ENCODE measurements at places on chromosomes 6 and 20.

DNA sequence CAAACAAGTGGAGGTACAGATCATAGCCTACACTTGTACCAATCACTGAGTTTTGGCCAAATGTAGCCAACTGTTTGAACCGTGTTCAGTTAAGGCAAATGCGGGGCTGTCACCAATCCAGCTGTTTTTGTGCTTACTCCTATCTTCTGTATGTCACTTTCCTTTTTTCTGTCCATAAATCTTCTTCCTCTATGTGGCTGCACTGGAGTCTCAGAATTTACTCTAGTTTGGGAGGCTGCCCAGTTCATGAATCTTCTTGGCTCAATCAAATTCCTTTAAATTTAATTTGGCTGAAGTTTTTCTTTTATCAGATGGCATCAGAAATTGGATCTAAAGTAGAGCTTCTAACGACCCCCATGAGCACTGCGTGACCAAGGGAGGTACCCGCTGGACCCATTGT lies 11.7 kb upstream of the STX7 start:
- DNase-seq, result no peak

GRCh38 chr6:8837343-8837742 lies 402.0 kb upstream of the SLC35B3 start:
- DNase-seq, result no peak

- no peak for DNase-seq
Measured at GRCh38 chr6:7434672-7435071, 45.1 kb downstream of the RIOK1 start.

GRCh38 chr6:88616380-88616779 lies 347.0 kb downstream of the RNGTT start:
- DNase-seq, result no peak

DNA sequence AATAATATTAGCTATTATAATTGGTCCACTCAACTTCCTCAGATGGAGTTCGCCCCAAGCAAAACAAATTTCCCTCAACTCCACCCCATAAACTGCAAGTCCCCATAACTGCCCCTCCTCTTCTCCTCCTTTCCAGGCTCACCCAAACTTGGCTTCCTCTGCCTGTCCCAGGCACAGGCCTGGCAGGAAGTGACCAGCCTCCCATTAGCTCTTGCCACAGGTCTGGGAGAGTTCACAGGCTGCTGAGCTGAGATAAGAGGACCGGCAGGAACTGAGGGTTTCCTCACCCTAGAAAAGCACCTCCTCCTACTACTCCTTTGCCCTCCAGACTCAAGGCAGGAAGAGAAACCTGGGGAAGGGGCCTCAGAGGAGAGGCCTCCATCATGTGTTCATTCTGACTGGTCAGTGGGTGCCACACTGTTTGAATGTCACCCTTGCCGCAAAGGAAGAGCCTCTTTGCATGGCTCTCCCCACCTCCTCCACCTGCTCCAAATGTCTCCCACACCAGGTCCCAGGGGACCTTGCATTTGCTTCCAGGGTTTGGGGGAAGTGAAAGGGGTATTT lies 24.5 kb upstream of the SMIM29 start:
- DNase-seq, result no peak

DNA sequence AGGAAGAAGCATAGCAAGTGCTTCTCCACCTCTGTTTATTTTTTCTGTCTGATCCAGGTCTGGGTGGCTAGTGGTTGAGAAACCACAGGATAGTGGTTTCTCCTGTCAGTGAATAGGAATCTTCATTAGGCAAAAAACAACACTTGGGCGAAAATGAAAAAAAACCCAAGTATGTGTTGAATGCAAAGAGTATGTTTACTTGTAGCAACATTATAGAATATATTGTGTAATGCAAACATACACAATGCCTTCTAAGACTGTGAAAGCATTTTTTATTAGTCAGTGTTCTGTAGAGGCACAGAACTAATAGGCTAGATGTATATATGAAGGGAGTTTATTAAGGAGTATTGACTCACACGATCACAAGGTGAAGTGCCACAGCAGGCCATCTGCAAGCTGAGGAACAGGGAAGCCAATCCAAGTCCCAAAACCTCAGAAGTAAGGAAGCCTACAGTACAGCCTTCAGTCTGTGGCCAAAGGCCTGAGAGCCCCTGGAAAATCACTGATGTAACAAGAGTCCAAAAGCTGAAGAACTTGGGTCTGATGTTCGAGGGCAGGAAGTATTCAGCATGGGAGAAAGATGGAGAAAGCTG lies 111.1 kb downstream of the UST start:
- no peak for DNase-seq

- DNase-seq, result no peak
Measured at GRCh38 chr20:3077618-3078134, 6.3 kb downstream of the OXT start.

DNA sequence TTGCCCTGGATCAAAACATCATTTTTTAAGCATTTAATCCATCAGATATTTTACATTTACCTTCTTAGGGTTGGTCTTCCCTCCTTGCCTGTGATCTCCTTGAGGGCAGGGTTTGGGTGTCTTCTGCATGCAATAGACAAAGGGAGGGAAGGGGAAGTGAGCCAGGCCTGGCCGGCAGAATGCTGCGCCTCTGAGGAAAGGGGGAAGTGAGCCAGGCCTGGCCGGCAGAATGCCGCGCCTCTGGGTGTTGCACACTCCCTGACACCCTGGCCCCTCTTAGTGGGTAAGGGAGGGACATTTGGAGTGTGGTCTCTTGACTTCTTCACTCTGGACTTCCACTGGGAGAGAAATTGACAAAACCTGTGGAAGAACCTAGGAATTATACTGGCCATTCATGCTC lies 12.4 kb downstream of the PSMF1 start:
- no peak for DNase-seq

- DNase-seq, result no peak
Measured at GRCh38 chr6:41373627-41373918, 38.2 kb downstream of the NCR2 start.

DNA sequence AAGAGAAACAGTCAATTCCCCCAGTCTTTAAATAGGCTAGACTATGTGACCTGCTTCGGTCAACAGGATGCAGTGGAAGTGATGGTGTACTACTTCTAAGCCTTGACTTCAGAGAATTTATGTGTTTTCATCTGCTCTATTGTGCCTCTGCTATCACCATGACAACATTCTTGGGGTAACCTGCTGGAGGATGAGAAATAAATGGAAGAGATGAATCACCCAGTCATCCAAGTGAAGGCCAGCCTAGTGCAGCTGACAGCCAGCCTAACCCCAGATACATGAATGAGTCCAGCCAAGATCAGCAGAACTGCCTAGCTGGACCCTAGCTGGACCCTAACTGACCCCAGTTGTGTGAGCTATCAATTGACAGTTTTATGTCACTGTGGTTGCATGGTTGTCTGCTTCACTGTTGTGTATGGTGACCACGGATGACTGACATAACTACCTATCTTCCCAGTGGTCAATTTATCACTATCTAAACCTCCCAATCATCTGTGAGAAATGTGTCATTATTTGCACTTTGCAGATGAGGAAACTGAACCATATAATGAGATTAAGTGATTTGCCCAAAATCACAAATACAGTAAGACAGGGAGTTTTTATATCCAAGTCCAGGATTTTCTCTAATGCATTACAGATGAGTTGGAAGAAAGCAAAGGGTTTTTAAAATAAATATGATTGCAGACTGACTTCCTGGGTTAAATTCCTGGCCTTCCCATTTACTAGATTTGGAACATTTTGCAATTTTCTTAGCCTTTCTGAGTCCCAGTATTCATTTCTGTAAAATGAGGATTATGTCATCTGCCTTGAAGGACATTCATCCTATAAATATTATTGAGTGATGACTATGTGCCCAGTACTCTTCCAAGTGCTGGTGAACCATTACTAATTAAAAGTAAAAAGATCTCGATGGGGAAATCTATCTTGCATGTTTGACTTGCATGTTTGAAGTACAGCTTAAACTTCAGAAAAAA lies 136.4 kb upstream of the PLCB4 start:
- no peak for DNase-seq

DNA sequence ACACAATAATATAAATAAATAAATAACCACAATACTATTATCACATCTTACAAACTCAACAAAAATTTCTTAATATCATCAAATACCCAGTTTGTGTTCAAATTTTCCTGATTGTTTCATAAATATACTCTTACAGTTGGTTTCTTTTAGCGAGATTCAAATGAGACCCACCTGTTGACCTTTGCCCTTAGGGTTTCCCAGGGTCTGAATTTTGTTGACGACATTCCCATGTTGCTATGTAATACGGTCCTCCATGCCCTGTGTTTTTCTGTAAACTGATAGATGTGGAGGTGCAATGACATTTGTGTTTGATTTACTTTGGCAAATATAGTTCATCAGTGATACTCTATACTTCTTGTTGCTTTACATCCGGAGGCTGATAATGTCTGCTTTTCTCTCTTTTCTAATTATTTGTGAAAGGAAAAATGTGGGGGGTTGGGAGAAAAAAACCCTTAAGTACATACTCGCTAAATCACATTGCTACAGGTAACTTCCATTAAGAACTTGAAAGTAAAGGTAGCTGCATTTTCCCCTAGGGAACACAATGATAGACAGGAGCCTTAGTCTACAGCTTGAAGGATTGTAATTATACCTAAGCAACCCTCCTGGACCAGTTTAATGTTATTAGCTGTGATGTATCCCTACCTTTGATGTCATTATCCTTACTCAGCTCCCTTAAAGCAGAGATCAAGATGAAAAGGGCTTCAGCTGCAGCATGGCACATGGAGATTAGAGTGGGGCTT lies 6.6 kb downstream of the MOG start:
- DNase-seq, result no peak

- no peak for DNase-seq
Measured at GRCh38 chr6:39444479-39445019, 122.0 kb upstream of the KCNK16 start.

DNA sequence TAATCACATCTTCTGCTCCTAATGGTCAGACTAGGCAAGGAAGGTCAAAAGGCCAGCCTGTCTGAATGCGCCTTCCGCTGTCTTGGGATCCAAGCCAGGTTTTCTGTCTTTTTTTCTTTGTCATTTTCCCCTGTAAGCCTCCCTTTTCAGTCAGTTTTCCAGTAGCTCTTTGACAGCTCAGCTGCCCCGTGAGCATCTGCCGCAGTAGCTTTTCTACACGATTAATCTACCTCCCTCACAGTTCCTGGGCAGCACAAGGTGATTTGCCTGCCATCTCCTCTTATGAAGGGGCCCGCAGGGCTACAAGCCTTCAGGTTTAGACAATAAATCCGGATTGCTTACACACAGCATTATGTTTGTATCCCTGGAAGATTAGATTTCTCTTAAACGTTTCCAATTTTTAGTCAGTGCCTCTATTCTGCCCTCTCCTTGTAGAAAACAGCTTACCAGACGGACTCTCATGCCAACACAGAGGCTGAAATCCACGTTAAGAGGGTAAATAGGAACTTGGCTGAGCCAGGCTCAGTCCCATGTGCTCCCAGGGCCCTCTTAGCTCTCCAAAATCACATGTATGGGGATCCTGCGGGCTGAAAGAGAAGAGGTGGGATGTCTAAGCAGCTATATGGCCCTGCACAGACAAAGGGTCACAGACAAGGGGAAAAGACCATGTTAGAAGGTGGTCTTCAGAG lies 77.2 kb downstream of the LY86 start:
- DNase-seq, result no peak

DNA sequence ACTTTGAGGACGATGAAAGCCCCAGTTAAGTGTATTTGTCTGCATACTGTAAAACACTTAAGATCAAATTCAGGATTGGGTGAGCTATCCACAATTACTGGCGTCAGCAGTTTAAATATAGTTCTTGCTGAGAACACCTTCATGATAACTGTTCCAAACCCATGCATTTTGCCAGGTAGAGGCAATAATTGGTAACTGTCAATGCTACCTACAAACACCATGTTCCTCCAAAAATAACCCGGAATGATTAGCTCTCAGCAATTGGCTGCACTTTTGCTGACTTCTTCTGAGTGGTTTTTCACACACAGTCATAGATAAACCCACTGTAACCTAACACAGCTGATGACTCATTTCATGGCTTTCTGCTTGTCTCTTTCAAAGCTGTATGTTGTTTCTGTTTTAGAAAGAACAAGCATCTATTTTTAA lies 1358.6 kb upstream of the GJE1 start:
- no peak for DNase-seq

DNA sequence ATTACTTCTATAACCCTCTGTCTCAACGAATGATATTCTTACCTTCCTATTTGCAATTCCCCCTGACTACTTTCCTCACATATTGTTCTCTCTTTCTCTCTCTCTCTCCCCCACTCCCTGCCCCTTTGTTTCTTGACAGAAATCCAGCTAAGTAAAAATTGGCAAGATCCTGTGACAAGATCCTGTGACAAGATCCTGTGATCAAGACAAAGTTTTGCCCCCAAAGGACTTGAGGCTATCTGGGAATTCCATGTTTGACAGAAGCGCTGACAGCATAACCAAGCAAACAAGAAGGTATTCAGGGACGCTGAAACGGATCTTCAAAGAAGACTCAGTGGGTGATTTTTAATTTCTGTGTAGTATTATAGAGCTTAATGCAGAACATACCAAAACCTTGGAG lies 5.5 kb upstream of the HBS1L start:
- DNase-seq, result no peak

GRCh38 chr6:157017861-157018260 lies 240.7 kb downstream of the ARID1B start:
- no peak for DNase-seq

DNA sequence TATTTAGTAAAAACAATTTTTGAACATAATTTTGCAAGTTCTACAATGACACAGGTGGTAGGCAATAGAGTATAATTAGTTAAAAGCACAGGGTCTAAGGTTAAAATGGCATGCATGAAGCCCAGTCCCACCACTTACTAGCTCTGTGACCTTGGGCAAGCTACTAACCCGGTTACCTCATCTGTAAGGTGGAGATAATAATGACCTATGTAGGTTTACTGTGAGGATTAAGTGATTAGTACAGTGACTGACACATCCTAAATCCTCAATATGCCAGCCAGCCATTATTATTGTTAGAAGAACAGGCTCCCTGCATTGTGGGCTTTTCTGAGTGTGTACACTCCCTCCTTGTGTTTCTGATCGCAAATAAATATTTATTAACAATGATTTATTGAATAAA lies 26.2 kb downstream of the ATXN1 start:
- no peak for DNase-seq

DNA sequence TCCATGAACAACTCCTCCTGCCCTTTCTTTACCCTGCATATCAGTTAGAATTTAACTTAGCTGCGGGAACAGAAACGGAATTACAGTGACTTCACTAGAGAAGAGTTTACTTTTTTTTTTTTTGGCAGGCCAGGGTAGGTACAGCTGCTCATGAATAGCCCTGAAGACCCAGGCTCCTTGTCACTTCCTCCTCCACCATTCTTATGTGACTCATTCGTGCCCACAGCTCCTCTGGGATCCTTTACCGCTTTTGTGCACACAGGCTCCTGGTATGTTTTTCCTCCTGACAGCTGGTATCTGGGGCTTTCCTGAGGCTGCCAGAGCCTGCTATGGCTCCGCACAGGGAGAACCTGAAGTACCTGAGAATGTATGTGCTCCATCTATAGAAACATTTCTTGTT lies 3.9 kb upstream of the KCNS1 start:
- DNase-seq, result no peak

- no peak for DNase-seq
Measured at GRCh38 chr6:169044381-169045230, 209.0 kb downstream of the THBS2 start.
